ENCODE measurements at places on chromosomes 6 and 20.

GRCh38 chr6:163828038-163828795, 413.7 kb downstream of the QKI start:
- DNase-seq: no peak

DNA sequence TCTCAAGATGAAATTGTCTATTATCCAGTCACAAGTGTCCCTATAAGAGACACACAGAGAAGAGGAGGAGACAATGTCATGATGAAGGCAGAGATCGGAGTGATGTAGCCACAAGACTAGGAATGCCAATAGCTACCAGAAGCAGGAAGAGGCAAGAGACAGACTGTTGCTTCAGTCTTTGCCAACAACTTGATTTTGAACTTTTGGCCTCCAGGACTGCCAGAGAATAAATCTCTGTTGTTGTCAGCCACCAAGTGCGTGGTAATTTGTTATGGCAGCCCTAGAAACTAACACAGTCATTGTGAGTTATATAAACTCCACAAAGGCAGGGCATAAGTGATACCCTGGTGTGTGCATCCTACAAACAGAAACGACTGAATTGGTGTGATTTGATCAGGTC, 517.0 kb downstream of the BTBD3 start:
- no peak for DNase-seq

DNA sequence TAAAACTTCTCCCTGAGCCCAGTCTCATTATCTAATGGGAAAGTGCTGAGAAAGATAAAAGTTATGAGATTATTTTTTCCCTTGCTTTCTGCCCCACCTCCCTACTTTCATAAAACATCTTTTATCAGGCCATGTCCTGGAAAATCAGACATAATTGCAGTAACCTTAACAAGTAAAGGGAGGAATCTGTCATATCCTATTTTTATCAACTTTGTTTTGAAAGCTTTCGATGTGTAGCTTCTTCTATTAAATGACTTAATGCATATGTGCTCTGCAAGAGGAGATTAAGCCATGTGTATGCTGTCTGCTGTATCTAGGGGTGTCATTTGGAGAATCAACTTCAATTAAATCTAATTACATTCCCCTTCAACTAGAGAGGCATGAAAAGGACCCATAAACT, 408.9 kb downstream of the CBLN4 start:
- no peak for DNase-seq

- DNase-seq: no peak
Observed at GRCh38 chr6:159059141-159059540, 14.3 kb upstream of the TAGAP start.

DNA sequence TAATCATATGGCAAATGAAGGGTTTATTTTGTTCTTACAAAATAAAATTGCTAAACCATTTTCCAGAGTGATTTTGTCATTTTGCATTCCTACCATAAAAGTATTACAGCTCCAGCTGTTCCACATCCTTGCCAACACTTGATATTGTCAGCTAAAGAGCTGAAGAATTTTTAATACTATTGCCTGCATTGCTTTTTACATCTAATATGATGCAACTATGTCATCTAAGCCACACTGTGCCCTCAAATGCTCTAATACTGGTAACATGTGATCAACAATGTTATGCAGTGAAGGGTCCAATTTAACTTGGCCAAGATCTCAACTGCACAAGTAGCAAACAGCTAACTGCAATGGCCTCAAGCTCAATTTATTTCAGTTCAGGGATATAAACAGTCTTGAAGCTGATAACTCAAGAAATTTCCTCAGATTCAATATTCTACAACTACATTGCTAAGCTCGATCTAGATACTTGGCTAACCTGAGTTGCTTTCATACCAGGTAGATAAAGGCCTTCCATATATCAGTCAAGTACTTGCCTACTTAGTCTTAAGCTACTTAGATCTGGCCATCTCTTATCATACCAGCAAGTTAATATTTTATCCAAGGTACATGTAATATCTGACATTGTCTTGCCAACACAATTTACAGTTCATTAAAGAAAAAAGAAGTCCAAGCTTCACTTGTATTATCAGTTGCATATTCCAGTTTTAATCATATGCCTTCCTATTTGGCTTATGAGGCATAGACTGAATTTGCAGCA, 17.0 kb downstream of the AKIRIN2 start:
- DNase-seq: no peak

DNA sequence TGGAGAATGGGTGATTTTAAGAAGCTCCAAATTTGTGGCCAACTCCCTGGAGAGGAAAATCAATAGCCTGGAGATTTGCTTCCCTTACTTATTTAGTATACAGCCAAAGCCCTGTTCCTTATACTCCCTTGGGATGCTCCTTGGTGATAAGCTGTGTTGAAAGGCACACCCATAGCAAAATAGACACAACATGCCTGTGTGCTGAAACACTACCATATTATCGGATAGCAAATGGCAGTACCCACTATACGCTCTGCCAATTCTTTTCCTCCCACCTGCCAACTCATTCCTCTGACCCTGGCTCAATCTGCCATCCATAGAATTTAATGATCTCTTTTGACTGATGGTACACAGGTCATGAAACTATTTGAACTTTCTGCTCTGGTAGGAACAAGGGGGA, 98.2 kb downstream of the CLIC5 start:
- no peak for DNase-seq

DNA sequence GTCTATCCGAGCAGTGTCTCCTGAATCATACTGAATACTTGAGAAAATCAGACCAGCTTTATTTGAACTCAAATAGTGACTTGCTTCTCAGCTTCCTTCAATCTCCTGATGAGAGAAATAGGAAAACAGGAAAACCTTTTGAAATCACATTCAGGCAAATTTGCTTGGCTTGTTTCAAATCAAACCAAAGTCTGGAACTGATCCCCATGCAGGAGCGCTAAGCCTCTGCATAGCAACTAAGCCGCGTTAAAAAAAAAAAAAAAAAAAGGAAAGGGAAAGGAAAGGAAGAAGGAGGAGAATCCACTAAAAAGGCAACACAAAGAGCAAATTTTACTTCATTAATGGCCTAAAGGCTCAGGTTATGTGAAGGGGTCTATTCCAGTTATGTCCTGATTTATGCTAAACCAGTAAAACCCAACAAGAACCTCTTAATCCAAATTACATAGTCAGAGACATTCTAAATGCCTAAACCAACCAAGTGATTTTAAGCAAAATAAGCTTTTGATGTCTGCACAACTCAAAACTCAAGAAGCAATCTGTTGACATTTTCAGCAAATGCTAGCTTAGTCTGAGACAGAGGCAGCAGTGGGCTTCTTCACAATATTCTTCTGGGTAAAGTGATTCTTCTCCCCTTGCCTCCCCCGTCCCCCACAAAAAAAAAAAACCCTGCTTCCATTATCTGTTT, 112.5 kb downstream of the SOBP start:
- DNase-seq: no peak

DNA sequence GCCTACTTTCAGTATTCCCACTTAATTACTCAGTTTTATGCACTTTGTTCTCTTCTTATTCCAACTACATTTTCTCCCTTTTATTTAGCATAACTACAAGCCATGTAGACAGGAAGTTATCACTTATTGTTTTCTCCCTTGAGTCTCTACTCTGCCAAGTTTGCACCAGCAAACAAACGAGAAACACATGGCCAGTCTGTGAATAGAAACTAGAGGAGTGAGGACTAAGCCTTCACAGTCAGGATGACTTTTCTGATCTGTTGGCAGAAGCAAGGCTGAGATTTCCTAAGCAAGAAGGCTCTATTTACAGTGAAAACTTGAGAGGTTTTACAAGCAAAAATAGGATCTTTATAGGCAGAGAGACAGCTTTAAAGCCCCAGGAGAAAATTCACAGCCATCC, 69.8 kb upstream of the TINAG start:
- DNase-seq: no peak

DNA sequence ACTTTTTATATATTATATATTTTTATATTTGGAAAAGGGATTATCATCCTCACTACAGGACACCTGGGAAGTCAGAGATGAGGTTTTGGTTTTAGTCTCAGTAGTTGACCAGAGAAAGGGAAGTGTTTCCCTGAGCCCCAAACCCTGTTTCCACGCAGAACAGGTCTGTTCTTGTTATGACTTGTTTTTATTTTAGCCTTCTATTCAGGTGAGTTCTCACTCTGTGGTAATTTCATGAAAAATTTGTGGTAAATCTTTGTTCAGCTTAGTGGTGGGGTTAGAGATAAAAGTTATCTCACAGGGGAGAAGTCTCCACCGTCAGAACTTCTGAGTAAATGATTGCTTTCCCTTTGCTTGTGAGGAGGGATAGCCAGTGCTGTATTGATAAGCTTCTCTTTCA, 224.9 kb downstream of the FARS2 start:
- no peak for DNase-seq

- DNase-seq: no peak
Observed at GRCh38 chr6:80388507-80388906, 282.0 kb downstream of the BCKDHB start.

- no peak for DNase-seq
Observed at GRCh38 chr20:51837436-51837835, 35.1 kb upstream of the SALL4 start.

DNA sequence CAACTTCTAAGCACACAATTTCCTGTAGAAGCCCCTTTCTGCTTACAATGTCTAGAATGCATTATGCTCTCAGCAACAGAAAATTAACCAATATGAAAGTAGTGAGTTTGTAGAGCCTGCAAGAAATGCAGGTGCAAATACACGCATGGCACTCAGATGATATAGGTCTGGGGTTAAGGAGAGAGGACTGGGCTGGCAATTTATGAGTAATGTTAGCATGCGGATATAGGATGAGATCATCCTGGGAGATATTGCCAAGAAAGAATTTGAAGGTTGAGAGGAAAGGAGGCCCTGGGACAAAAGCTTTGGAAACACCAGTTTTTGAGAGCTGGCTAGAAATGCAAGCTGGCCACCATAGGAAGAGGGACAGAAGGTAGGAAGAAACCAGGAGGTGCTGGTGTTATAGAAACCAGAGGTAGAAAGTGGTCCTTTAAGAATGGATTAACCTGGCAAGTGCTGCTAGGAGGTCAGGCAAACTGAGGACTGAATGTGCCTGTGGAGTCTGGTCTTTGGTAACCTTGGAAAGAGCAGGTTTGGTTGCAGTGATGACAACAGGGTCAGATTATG, 183.2 kb upstream of the MYLIP start:
- no peak for DNase-seq

GRCh38 chr6:27532820-27533538, 60.1 kb upstream of the ZNF184 start:
- no peak for DNase-seq

DNA sequence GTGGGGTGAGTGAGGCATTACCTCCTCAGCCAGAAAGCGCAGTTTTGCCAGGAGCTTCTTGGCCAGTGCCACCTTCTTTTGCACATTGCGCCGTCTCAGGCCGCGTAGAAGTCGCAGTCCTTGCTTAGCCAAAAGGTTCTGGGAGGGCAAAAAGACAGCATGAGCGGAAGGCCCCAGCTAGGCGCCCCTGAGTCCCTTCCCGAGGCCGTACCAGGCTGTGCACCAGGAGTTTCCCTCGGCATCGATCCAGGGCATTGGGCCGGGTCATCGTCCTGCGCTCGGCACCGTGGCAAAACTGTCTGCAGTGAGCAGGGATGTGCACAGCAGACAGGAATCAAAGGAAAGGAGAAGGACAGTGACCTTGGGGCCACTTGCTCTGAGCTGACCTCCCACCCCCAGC, 20.2 kb upstream of the SPAG4 start:
- no peak for DNase-seq

DNA sequence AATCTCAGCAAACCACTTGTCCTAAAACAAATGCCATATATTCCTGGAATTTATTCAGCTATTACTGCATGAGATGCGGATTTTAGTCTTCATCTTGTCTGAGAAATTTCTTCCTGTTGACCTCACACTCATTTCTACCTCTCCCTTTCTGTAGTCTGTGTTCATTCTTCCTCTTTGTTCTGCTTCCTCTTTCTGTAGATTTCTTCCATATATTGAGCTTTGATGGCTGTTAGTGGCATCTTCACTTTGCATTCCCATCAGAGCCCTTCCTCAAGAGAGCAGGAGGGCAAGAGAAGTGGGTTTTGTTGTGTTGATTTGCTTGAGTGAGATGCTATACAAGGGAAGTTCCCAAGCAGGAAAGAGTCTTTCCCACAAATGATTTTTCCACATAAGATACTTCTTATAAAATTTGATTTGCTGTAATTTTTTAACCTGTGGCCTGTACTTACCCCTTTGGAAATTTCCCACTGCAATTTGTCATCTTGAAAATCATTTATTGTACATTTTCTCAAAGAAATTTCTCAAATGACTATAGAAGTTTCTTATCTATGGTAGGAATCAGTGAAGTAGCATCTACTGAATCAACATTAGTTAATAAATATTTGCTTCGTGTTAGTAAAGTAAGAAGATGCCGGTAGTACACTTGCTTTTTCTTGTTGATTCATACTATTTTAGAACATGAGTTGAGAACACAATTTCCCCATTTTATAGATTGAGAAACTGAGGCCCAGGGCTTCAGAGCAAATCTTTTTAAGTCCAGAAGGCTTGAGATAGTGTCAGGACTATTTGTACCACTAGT, 43.8 kb downstream of the MAP3K4 start:
- DNase-seq: no peak

GRCh38 chr6:91904586-91905164, 1317.8 kb upstream of the MAP3K7 start:
- DNase-seq: no peak

DNA sequence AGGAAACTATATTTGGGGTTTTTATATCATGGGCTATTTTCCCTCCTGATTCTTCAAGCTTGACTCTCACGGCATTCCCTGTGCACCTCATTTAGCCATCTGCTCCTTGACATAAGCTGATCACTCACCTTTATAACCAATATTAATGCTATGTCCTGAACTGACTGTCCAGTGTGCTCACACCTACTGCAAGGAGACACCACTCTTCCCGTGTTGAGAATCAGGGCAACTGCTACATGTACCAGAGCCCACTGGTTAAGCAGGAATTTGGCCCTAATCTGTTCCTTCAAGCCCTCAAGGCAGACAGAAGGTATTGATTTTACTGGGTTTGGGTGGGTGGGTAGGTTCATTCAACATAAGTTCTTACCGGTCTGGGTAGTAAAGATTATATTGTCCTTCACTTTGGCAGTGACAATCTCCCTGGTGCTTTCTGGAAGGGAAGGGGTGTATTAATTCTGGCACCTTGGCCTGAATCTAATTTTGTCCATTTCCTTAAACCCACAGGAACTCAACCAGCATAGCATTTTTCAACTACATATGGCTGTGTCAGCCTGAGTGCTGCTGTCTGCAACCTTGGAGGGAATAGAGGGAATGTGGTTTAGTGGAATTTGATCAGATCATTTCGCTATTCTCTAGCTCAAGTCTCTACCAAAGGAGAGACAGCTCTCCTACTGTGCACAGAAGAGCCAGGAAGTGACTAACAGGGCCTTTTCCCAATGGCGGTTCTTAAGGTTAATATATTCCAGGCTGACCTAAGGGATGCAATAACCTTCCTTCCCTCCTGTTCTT, 293.2 kb downstream of the BTBD9 start:
- DNase-seq: no peak
